ENCODE measurements at places on chromosomes 4 and X. TPM values are rescaled to one million over a fixed set of nuclear protein-coding genes. Genes with fewer than 3 reads are reported as not detected.

The PDGFRA gene
- 233 TPM for polyA plus RNA-seq

The NWD2 gene
- 0.11 TPM for polyA plus RNA-seq

The SULT1E1 gene
- 114 TPM for polyA plus RNA-seq

The STOX2 gene
- polyA plus RNA-seq = 9.5 TPM

The POLN gene
- 2.3 TPM for polyA plus RNA-seq

The CXCL6 gene
- not detected for polyA plus RNA-seq

The TMEM164 gene
- polyA plus RNA-seq = 41.4 TPM

The ANTXR2 gene
- polyA plus RNA-seq = 86.5 TPM

The CFI gene
- 77.5 TPM for polyA plus RNA-seq

The MAGED4B gene
- polyA plus RNA-seq = 75.5 TPM

The NKX6-1 gene
- 0.14 TPM for polyA plus RNA-seq

The SPATA18 gene
- 1.8 TPM for polyA plus RNA-seq

The TXK gene
- polyA plus RNA-seq = 3.3 TPM

The USP51 gene
- polyA plus RNA-seq = 11.4 TPM

The BTK gene
- 1.2 TPM for polyA plus RNA-seq

The CENPI gene
- polyA plus RNA-seq = 9.0 TPM

- DNase-seq = peak; percentile 1
Measured at GRCh38 chrX:93673869-93674271, at the start of gene FAM133A. TSS of gene FAM133A (plus strand) at chrX:93674206. CDS start at chrX:93709420, 35,214 bp downstream.

- DNase-seq = no peak
Measured at GRCh38 chr4:99411041-99411440, 24.1 kb downstream of the ADH7 start.

- no peak for DNase-seq
Measured at GRCh38 chr4:155543126-155543765, 123.4 kb upstream of the GUCY1A1 start.

GRCh38 chrX:17537723-17538243 is 162.8 kb downstream of the NHS start:
- no peak for DNase-seq

- no peak for DNase-seq
Measured at GRCh38 chr4:149765630-149766029, 50.0 kb downstream of the IQCM start.

- DNase-seq = no peak
Measured at GRCh38 chr4:54683616-54684346, 26.0 kb downstream of the KIT start.

DNA sequence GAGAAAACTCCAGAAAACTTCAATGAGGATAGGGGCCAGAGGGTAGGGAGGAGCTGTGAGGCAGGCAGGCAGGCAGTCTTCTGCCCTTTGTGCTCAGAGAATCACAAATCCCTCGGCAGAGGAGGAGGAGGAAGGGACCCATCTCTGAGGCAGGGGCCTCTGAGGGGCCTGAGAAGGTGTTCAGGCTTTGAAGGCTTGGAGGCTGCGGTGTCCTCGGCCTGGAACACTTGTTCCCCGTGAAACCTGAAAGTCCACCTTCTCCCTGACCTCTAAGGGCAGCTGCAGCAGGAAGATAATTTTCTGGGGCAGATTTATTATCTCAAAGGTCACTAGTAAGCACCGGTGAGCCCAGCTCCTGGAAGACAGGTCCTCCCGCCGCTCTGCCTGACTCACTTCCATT is 200.3 kb upstream of the BCOR start:
- DNase-seq = no peak

DNA sequence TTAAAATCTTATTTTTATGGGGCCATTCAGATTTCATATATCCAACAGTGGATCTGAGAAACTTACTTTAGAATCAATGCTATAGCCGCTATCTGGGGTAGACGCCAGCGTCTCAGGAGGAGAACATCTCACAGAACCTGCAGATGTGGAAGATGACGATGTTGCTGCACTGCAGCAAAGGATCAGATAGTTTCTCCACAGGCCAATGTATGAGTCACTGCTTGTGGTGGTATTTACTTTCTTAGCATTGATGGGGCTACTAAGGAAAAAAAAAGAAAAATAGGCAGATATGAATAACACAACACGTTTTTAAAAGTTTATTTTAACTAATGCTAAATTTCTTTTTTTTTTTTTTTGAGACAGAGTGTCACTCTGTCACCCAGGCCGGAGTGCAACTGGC is 85.9 kb downstream of the ZAR1 start:
- no peak for DNase-seq

GRCh38 chr4:187179086-187180058 is 455.7 kb upstream of the FAT1 start:
- no peak for DNase-seq

GRCh38 chrX:101257448-101258258 is 33.5 kb downstream of the TAF7L start:
- no peak for DNase-seq

DNA sequence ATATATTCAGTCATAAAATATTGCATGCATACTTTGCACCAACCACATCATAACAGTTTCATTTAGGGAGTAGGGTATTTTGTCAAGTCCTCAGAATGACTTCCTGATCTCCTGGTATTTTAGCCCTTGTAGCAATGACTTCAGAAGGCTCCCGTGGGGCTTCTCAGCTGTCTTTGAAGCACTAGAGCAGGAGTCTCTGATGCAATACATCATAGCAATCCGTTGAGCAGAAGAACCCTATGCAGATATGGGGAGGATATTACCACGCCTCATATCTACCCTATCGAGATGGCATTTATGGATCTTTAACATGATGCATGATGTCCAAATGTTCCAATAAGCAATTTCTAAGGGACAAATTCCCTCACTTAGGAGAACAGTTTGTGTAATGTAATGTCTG is 373.7 kb upstream of the FTHL17 start:
- DNase-seq = no peak

DNA sequence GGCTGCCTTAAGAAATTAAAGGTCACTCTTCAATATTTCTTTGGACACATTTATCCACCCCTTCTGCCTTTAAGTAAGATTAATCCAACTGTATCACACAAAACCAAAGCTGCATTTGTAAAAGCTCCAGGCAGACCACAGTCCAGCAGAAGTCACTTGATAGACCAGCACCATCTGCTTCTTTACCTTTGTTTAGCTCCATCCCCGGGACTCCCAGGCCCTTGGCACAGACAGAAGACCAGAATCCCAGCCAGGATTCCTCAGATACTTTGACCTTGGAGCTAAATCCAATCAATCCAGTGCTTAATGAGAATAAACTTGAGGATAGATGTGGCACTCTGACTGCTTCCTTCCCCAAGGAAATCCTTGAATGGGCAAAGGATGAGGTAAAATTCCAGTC is 333.1 kb upstream of the RASGEF1B start:
- no peak for DNase-seq

DNA sequence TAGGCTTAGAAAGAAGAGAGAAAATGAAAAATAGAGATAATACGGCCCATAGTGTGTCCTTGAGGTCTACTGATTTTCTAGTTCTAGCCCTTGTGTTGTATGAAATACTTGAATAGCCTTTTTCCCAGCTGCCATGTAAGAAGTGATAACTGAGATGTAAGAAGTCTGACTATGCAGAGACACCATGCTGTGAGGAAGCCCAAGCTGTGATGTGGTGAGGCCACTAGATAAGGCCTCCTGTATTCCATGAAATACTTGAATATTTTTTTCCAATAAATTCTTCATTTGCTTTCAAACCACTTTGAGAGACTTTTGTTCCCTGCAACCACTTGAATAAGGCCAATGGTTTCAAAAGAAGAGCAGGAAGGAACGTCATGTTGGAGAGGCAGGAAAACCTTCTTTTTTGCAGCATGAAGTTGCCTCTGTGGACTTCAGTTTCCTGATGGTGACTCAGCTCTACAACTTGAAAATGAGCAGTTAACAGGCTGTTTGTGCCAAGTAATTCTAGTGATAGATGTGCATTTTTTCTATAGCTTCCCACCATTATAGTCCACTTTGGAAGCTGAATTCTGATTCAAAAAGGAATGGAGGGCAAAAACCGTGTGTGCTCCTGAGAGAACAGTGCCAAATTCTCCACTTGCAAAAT is 25.5 kb upstream of the FAM9C start:
- no peak for DNase-seq

- no peak for DNase-seq
Measured at GRCh38 chr4:86482306-86483172, 111.6 kb upstream of the PTPN13 start.

GRCh38 chrX:40262157-40263013 is 164.6 kb upstream of the BCOR start:
- DNase-seq = no peak

DNA sequence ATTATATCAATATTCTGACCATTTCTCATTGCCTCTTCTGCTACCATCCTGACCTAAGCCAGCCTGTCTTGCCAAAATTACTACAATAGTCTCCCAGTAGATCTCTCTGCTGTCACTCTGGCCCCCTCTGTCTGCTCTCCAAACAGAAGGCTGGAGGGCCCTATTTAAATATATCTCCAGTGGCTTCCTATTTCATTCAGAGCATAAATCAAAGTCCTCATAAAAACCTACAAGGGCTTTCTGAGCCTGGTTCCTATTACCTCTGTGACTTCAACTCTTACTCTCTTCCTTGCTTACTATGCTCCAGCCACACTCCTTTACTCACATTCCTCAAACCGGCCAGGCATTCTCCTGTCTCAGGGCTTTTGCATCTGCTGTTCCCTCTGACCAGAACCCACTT is 19.0 kb downstream of the IGSF1 start:
- DNase-seq = no peak

GRCh38 chr4:48930654-48931053 is 24.1 kb upstream of the OCIAD2 start:
- no peak for DNase-seq

- no peak for DNase-seq
Measured at GRCh38 chr4:168722391-168722790, 225.5 kb downstream of the PALLD start.

DNA sequence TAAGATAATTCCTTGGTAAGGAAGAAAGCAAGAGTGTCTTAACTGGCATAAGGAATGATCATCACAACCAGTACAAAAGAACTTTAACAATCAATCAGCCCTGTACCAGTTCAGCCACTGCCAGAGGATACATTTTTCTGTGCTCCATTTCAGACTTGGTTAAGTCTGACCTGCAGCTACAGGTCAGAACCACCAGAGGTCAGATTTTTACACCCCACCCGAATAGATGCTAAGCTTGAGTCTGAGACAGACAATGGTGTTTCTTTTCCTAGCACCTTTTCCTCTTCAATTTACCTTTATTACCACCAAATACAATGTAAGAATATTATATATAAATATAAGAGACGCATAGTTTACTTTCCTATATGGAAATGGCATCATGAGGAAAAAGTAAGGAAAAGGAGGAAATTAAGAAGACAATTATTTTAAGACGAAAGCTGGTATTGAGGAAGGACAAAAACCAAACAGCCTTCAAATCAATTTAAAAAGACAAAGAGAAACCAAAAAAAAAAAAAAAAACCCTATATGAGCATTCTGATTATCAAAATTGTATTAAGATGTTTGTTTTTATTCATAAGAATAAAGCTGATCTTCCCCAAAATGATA is 215.3 kb upstream of the TTC29 start:
- no peak for DNase-seq

- DNase-seq = no peak
Measured at GRCh38 chr4:67158666-67159065, 386.6 kb downstream of the CENPC start.

DNA sequence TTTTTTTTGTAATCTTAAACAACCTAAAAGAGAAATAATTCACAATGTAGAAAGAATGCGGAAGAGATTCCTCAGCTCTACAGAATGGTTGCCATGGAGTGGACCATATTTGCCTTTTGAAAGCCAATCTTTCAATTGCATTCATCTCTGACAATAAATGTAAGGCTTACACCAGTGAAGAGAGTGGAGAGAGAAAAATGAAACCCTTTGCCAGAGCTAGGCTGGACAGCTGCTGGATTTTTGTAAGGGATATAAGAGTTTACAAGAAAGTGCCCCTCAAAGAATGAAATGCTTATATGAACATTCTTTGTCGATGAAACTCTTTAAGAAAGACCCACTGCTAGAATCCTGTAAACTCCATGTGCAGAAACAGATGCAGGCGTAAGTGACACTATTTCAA is 66.0 kb upstream of the FAT1 start:
- DNase-seq = no peak

- no peak for DNase-seq
Measured at GRCh38 chrX:124680287-124680686, 333.9 kb downstream of the SH2D1A start.

GRCh38 chrX:48068096-48068887 is 3.1 kb downstream of the ZNF630 start:
- DNase-seq = no peak

GRCh38 chr4:74661427-74662201 is 132.7 kb downstream of the BTC start:
- no peak for DNase-seq

- no peak for DNase-seq
Measured at GRCh38 chr4:150104404-150105027, 26.3 kb downstream of the DCLK2 start.

DNA sequence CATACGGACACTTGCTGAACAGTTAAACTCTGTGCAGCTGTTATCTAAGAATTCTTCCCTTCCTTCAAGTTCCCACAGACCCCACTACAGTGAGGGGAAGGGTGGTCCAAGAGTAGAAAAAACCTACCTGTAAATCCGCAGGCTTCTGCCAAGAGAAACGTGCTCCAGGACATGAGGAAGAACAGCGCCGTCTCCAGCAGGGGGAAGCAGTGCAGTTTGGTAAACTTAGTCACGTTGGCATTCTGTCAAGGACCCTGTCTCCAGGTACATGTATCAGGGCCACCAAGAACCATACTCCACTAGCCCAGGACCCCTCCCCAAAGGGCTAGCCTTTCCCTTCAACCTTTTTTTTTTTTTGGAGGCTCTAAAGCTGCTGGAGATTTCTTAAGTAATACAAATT is 79.9 kb downstream of the CHST7 start:
- DNase-seq = no peak

DNA sequence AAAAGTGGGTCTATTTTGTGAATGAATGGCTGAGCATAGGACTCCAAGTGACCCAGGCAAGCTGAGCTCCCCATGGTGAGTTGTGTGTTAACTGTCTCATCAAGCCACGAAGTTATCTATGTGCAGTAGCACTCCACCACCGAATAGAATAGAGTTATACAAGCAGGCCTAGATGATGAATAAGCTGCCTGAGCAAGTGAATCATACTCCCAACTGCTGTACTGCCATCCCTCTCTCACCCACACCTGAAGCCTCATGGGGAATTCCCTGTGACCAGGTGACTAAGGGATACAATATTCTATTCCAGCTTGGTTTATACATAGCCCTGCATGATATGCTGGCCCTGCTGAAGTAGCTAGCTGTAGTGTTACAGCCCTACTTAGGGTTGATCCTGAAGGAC is 38.7 kb downstream of the KDM5C start:
- DNase-seq = no peak
